CD8-positive, alpha-beta memory T cell (primary cell): ENCODE measurements at places on chromosomes 1 and 21. TPM values are rescaled to one million over a fixed set of nuclear protein-coding genes. Genes with fewer than 3 reads are reported as not detected.

DNA sequence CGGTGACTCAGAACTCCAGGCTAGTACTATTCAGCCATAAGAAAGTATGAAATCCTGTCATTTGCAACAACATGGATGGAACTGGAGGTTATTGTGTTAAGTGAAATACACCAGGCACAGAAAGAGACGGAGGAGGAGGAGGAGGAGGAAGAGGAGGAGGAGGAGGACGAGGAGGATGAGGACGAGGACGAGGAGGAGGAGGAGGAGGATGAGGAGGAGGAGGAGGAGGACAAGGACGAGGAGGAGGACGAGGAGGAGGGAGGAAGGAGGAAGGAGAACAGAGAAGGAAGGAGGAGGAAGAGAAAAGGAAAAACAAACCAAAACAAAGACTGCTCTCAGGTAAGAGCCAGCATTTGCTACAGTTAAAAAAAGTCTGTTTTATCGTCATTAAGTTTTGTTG lies 178.7 kb downstream of the NPHP4 start:
- no peak for DNase-seq

DNA sequence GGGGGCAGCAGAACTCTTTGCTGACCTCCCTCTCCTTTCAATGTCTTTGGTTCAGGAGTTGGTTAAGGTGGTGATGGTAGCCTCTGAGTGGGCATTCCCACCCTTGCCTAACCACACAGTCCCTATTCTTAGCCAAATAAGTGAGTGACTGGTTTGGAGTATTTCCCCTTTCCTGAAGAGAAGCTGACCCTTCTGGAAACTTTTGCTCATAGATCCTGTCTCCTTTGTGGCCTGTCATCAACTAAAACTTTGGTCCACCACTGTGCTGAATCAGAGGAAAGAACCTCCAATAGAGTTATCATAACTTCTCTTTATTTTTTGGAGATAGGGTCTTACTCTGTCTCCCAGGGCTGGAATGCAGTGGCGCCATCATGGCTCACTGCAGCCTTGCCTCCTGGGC lies 31.1 kb downstream of the C1orf21 start:
- DNase-seq = no peak

The DFFB gene
- total RNA-seq = 14.6 TPM

The SRM gene
- 438 TPM for total RNA-seq
